T-helper 9 cell (primary cell): ENCODE measurements at places on chromosomes 1 and 21.

- DNase-seq, result no peak
These were observed 50.0 kb upstream of the LRRC3 start for GRCh38 chr21:44405091-44405947.

DNA sequence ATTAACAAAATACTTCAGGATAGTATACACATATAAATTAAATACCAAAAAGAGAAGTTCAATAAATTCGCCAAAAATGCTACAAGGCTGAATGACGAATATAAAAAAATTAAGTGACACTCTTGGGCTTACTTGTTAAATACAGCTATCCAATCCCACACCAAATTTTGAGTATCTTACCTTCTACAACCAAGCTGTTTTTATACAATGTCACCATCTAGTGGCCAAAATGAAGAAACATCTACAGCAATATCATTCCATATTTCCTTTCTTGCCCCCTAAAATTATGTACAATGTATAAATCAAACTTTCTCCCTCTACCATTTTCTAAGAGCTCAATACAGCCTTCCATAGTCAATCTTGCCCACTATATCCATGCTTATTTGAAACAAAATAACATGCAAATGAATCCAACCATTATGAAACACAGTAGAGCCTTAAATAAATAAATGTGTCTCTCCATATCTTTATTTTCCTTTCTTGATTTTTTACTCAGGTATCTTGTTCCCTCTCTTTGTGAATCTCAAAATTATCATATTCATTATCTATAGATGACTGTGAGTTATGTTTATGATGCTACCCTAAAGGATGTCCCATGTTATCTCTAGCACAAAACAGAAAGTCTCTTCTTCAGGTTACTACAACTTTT lies 86.3 kb downstream of the ACBD6 start:
- no peak for DNase-seq

DNA sequence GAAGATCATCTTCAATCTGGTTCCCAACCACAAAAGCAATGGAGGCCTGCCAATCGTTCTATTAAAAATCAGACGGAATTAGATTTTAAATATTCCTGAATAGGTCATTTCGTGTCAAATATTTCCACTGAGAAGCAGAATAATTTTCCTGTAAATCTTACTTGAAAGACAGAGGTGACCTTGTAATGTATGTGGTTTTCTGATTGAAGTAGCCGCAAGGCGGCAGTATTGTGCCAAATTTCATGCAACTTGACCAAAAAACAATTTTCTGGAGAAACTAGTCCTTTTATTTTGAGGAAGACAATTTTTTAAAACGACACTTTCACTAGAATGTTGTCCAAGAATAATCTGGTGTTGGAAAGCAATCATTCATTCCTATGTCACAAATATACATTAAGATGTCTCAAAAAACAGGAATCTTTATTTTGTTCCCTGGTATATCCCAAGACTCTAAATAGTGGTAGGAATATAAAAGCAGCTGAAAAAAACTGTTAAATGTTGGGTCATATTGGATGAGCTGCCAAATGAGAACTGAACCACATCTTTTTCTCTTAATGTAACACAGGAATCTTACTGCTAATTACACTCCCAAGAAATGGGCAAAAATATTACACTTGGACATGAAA lies 33.6 kb downstream of the SPAG17 start:
- no peak for DNase-seq

DNA sequence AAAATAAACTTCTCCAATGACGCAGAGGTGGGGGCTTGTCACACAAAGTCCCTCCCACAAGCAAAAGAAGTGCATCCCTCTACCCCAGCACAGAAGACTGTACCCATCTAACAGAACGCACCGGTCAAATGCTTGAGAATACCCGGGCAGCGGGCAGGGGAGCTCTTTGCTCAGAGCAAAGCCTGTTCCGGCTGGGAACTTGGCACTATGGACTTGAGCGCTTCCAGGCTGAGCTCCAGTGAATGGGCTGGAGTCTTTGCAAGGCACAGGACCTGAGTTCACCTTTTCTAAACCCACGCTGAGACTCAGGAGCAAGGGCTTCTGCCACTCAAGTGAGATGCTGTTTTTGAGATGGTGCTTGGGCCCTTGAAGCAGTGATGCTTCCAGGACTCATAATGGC lies 20.3 kb downstream of the RHBG start:
- DNase-seq, result no peak

DNA sequence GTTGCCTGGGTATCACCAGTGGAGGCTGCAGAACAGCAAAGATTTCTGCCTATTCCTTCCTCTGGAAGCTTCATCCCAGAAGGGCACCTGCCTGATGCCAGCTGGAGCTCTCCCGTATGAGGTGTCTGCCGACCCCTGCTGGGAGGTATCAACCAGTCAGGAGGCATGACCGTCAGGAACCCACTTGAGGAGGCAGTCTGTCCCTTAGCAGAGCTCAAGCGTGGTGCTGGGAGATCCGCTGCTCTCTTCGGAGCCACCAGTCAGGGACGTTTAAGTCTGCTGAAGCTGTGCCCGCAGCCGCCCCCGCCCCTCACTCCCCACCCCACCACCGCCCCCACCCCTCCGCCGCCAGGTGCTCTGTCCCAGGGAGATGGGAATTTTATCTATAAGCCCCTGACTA lies 23.1 kb upstream of the HFM1 start:
- no peak for DNase-seq

GRCh38 chr1:108511764-108512163 lies 48.1 kb upstream of the EEIG2 start:
- no peak for DNase-seq

GRCh38 chr1:181817091-181817490 lies 244.4 kb downstream of the ZNF648 start:
- DNase-seq, result no peak
